Hepatic stellate cell (primary cell): ENCODE measurements at places on chromosomes 1 and 21.
A peak's percentile ranks its signal among the peaks of the same experiment; 100 is the strongest.

DNA sequence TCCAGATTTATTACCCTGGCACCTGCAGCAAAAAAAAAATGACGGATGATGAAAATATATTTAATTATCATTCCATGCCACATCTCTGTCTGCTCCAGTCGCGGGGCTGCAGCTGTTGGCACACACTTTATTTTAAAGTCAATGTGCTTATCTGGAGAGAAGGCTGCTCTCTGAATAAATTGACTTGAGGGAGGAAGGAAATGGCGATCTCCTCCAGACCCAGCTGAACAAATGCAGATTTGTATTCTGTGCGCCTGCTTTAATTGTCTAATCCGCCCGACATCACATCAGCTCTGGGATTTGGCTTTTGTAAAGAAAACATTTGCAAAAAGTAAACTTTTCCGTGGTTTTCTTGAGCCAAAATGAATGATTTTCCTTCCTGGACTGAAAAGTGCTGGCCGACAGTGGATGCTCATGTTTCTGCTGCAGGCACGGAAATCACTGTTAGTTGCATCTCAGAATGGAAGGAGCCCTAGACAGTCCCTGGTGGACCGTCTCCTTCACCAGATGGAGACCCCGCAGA lies 150.2 kb downstream of the CAMTA1 start:
- DNase-seq, result no peak

DNA sequence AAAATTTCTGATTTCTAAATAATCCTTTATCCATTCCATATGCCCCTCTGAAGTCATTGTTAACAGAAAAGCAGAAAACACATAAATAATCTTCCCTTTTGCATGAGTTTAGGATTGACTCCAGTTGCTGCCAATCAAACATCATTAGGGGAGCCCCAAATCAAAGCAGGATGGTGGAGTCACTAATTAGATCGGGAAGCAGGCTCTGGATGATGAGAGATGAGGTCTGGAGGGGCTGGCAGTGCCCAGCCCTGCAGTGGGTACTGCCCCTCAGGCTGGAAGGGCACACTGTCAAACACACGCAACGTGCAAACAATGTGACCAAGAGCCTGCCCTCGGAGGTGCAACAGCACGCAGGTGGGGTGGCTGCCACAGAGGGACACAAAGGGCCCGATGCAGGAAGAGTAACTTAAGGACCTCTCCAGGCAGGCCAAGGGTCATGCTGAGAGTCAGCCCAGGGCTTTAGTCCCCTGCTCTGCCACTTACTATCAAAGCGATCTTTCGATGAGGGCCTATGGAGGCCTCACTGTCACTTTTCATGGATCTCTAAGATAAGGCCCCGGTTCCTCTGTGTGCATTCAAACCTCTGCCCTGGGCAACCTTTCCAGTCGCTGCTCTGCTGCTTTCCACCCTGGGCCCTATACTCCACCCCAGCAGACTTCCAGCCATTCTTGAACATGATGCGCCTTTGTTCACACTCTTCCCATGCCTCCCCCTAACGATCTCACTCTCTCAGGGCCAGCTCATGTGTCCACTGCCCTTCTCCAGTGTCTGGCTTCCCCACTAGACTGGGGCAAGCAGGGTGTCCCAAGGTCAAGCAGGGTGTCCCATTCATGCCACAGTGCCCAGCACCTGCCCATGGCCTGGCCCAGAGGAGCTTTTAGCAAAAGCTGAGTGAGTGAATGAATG lies 98.9 kb downstream of the DMRTB1 start:
- DNase-seq, result no peak

- no peak for DNase-seq
Observed at GRCh38 chr1:211127166-211127565, 6.8 kb downstream of the KCNH1 start.

DNA sequence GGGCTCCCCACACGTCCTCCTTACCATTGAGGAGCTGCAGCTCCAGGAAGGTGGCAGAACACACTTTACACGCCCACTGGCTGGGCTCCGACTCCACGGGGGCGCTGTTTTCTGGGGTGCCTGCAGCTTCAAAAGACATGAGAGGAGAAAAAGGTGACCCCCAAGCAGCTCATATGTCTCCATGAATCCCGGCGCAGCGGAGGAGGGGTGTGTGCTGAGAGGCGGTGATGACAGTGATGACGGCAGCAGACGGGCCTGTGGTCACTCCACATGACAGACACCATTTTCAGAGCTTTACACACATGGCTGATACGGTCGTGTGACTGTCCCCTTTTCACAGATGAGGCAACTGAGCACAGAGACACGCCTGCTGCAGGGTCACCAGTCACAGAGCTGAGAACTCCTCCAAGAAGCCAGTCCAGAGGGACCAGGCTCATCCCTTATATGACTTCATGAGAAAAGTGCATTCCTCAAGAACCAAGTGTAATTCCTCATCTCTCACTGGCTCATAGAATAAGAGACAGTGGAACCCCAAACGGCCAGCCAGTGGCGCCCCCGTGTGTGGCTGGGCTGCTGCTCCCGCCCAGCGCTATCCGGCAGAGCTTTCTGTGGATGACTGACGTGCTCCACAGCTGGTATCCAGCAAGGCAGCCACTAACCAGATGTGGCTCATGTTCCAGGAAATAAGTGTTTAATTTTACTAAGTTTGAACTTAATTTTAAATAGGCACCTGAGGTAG lies 31.9 kb downstream of the PRDM15 start:
- peak; percentile 16 for DNase-seq

- no peak for DNase-seq
Observed at GRCh38 chr1:2559509-2560298, 3.5 kb downstream of the TNFRSF14 start.

DNA sequence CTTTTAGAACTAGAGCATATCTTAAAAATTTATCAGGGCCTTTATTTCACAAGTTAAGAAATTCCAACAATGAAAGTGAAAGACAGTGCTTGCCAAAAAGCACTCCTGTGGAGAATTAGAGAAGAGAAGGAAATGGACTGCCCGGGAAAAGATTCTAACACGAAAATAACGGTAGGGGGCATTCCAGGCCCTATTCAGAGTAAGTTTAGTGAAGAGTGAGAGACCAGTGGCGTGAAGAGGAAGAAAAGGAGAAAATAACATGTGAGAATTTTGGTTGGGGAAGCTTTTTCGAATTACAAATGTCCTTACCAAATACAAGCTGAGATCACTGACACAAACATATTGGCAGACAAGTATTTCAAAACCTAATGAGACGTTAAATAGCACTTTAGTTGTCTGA lies 38.4 kb upstream of the RBM34 start:
- DNase-seq, result no peak

DNA sequence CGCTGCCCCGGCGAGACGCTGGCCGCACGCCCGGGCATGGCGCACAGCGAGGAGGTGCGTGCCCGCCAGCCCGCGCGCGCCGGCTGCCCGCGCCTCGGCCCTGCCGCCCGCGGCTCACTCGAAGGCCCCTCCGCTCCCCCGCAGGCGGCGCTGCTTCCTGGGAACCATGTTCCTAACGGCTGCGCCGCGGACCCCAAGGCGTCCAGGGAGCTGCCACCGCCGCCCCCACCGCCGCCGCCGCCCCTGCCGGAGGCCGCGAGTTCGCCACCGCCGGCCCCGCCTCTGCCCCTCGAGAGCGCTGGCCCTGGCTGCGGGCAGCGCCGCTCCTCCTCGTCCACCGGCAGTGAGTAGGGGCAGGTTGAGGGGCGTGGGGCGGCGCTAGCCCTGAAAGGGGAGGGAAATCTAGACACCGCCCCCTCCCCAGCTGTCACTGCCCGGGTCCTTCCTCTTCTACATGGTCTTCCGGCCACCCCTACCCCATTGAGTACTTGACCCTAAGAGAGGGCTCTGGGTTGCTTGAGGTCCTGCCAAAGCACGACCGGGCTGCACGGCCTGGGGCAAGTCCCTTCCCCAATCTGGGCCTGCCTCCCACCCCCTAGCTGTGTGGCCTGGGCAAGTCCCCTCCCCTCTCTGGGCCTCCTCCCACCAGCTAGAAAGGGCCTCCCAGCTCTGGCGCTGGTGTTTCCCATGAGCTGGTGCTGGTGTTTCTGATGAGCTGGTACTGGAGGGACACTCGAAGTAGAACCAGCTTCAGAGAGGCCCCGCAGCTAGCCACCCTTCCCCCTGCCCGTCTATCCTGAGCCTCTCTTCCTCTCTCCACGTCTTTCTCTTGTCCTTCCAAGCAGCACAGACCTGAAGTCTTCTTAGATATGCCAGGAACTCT lies 17.0 kb downstream of the TNFRSF25 start:
- DNase-seq, result no peak

DNA sequence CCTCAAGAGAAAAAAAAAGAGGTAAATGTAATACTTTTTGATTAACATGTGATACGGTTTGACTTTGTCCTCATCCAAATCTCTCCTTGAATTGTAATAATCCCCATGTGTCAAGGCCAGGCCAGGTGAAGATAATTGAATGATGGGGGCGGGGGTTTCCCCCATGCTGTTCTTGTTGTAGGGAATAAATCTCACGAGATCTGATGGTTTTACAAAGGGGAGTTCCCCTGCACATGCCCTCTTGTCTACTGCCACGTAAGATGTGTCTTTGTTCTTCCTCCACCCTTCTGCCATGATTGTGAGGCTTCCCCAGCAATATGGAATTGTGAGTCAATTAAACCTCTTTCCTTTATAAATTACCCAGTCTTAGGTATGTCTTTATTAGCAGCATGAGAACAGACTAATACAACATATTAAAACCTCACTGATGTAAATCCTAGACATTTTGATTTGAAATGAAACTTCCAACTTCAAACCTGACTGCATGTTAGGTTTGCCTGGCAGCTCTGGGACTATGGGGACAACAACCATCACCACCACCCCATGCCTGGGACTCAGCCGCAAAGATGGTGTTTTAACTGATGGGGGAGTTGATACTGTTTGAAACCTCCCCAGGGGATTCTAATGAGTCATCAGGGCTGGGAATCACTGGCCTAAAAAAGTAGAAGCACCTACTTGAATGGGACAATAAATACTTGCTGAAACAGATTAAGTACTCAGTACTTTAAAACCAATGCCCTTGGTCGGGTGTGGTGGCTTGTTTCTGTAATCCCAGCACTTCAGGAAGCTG lies 32.8 kb upstream of the BACH1 start:
- no peak for DNase-seq

- no peak for DNase-seq
Observed at GRCh38 chr1:208149776-208150514, 94.2 kb downstream of the PLXNA2 start.

- DNase-seq, result no peak
Observed at GRCh38 chr1:199728345-199728744, 299.2 kb upstream of the NR5A2 start.

GRCh38 chr21:34180826-34181359 lies 107.5 kb downstream of the MRPS6 start:
- no peak for DNase-seq

GRCh38 chr21:45950740-45951515 lies 30.6 kb upstream of the COL6A1 start:
- peak; percentile 68 for DNase-seq

- no peak for DNase-seq
Observed at GRCh38 chr1:2330035-2330434, 61.3 kb downstream of the MORN1 start.

GRCh38 chr21:41977034-41977950 lies 23.5 kb upstream of the C2CD2 start:
- DNase-seq, result no peak

GRCh38 chr1:24635195-24635843 lies 7.8 kb upstream of the SRRM1 start:
- peak; percentile 72 for DNase-seq

DNA sequence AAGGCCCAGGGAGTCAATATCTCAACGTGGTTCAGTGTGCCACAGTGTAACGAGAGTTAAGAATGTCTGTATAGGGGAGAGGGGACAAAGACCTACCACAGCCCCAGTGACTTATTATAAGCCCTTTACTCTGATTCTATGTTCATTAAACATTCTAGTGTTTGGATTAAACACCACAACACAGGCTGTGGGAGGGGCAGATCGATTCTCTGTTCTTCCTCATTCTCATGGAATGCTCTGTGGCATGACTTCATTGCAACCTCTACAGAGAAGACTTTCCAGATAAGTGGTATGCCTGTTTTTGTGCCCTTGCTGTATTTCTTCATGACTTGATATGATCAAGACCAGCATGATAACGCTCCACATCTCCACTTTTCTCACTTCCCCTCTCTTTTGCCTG lies 39.0 kb upstream of the CD5L start:
- DNase-seq, result no peak

GRCh38 chr21:44919913-44920693 lies 596 bp downstream of the ITGB2 start:
- DNase-seq, result no peak

DNA sequence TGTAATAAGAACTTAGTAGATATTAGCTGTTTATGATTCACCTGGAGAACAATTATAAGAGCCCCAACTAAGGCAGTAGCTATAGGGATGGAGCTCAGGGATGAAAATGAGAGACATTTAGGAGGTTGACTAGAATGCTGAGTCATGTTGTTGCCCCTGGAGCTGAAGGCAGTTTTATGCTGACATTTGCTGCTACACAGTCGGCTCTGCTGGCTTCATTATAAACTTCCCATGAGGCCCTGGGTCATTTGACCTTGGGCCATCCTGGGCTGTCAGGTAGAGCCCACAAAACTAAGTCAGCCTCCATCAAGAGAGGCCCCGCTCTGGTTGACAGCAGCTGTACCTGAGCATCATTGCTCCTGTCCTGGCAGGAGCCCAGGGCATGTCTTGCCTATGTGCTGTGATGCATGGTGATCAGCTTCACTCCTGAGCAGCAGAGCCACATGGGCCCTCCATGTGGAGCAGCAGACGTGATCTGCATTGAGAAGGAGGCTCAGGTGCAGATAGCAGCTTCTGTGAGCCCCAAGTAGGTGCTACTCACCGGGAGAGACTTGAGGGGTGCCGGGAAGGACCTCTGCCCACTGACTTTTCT lies 112.4 kb downstream of the TBX19 start:
- no peak for DNase-seq

DNA sequence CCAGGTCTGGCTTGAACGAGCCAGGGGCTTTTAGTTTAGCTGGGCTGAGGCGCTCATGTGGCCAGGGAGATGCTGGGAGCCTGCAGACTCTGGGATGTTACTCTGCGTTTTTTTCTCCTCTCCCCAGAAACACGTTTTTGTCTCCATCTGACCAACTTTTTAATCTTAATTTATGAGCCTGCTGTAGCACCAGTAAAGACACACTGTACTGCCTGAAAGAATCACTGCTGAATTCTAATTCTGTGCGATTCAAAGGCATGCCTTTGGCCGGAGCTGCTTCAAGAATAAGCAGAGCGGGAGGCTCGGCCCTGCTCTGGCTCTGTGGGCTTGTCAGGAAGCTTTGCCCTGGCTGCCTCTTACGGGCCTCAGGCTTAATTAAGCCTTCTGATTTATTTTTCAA lies 129.5 kb downstream of the CAMTA1 start:
- DNase-seq, result no peak

GRCh38 chr1:85015826-85016225 lies 18.9 kb upstream of the MCOLN2 start:
- DNase-seq, result no peak

- DNase-seq, result no peak
Observed at GRCh38 chr1:97385536-97386277, 535.1 kb downstream of the DPYD start.

- peak; percentile 9 for DNase-seq
Observed at GRCh38 chr1:175742790-175743459, 470 bp downstream of the TNR start.

GRCh38 chr21:46448108-46448507 lies 10.6 kb upstream of the DIP2A start:
- DNase-seq, result no peak

- no peak for DNase-seq
Observed at GRCh38 chr1:173304529-173305227, 97.5 kb upstream of the TNFSF4 start.
